Lung microvascular endothelial cell (primary cell): ENCODE measurements at places on chromosomes 7 and 10. TPM values are rescaled to one million over a fixed set of nuclear protein-coding genes. Genes with fewer than 3 reads are reported as not detected.

EN2 gene
- total RNA-seq, result not detected in 2 replicates

GRCh38 chr10:12950583-12951128 lies 50.9 kb downstream of the CCDC3 start:
- no peak for DNase-seq

DNA sequence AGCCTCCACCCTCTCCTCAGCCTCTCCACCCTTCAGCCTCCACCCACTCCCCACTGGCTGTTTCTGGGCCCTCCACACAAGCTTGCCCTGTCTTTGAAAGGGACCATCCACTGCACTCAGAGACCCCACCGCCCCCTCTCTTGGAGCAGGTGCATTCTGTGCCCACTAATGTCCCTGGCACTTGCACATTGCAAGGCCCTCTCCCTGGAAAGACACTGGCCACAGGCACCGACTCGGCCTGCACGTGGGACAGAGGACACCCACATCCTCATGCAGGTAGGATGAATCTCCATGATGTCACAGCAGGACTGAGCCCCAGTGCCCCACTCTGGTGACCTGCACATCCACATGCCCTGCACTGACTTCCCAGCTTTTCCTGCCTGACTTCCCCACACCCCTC lies 36.8 kb upstream of the EBF3 start:
- no peak for DNase-seq

DNA sequence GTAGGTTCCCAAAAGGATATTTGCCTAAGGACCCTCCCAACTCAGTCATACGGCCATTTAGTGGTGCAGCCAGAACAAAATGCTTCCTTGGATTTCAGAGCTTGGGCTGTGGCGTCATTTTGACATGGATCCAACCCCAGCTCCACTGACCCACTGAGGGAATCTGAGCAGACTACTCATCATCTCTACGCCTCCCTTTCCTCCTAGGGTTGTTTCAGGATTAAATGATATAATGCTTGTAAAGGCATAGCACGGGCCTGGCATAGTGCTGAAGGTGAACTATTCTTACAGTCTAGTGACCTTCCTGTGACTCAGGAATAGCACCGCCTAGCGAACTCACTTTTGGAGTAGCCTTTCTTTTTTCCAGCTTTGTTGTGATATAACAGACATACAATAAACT lies 70.3 kb upstream of the LOXL4 start:
- DNase-seq, result no peak

HOXA5 gene
- total RNA-seq, result 5.8 and 7.0 TPM in 2 replicates

- peak; percentile 30 for DNase-seq
These were observed 952 bp downstream of the DNMBP start for GRCh38 chr10:100008708-100009282.
